A172 (cell line): ENCODE measurements at places on chromosomes 6 and 20.

DNA sequence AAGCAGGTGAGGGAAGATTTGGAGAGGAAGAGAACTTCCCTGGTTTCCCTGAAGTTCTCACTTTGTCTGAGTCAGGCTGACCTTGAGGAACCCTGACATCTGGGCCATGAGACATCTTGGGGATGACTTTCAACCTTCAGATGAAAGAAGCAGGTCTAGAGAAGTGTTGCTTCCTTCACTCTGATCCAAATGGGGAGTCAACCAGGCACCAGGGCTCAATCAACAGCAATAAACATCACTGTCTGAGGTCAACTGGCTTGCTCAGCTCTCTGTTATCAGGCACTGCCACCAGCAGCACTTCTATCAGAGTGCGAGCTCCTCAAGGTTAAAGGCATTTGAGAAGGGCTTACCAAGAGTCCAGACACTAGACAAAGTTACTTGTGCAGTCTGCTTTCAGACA lies 6.3 kb downstream of the ACOT8 start:
- no peak for DNase-seq

DNA sequence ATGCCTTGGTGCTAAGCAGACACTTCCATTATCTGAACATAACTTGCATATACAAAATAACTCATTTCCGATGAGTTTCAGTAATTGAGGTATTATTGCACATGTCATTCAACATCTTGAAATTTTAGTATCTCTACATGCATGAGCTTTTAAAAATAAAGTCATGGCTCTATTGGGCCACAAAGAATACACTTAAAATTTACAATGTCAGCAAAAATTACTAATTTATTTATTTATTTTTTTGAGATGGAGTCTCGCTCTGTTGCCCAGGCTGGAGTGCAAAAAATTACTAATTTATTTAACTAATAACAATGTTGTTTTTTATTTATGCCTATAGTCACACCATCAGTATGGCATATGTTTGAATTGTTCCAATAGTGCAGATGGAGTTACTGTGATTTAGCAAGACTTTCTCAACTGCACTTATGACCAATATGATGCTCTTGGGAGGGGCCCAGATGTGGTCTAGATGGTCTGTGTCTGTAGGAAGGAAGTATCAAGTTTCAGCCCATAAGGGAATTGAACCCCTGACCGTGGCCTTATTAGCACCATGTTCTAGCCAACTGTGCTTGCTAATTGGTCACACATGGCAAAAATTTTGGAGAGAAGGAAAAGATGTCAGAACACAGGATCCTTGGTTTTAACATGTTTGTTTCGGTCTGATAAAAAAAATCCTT lies 370.7 kb upstream of the TSHZ2 start:
- DNase-seq: no peak

- DNase-seq: no peak
These were observed 3.5 kb upstream of the SNAI1 start for GRCh38 chr20:49979030-49979832.

GRCh38 chr20:15895560-15896084 lies 677.6 kb downstream of the KIF16B start:
- DNase-seq: no peak

GRCh38 chr6:30730601-30731435 lies 10.7 kb downstream of the TUBB start:
- peak; percentile 59 for DNase-seq

GRCh38 chr20:61980647-61981583 lies 84.8 kb downstream of the TAF4 start:
- peak; percentile 17 for DNase-seq

- DNase-seq: no peak
These were observed 49.0 kb downstream of the SCAF8 start for GRCh38 chr6:154782193-154782592.

GRCh38 chr6:125013938-125014660 lies 51.9 kb downstream of the RNF217 start:
- peak; percentile 27 for DNase-seq

DNA sequence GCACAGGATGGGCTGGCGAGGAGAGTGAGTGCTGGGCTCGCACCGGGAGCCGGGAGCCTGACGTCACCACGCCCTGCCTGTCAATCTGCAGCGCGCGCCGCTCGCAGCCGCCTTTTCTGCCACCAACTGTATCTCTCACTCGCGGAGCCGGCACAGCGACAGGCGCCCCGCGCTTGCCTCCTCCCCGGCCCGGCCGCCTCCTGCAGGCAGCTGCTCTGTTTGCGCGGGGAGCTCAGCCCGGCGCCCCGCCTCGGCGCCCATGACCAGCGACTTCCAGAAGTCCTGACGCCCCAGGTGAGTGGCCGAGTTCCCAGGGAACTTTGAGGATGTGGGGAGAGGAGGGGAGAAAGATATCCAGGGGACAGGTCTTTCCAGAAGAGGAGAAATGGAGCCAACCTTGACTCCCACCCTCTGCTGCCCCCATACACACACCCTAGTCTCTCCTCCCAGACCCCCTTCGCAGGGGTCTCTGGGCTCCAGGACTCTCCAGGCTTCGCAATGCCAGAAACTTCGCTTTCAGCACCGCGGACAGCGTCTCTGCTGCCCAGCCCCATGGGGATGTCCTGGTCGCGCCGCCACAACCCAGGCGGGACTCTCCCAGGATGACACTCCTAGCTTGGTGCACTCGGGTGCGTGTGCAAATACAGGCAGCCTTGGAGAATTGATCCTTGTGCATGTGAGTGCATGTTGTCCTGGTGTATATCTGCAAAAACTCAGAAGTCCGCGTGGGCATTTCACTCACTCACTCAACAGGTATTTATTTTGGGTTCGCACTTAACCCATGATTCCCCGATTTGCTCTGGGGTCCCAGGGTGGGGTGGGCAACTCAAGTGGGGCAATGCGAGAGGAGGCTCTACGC lies at the start of gene GPR6:
Gene GPR6 (plus strand): TSS at position 138 of the 859 bp plus-strand sequence. CDS start 802 bp downstream, outside the sequence.
- peak; percentile 24 for DNase-seq

- peak; percentile 10 for DNase-seq
These were observed 8.4 kb downstream of the VARS2 start for GRCh38 chr6:30922447-30922852.

DNA sequence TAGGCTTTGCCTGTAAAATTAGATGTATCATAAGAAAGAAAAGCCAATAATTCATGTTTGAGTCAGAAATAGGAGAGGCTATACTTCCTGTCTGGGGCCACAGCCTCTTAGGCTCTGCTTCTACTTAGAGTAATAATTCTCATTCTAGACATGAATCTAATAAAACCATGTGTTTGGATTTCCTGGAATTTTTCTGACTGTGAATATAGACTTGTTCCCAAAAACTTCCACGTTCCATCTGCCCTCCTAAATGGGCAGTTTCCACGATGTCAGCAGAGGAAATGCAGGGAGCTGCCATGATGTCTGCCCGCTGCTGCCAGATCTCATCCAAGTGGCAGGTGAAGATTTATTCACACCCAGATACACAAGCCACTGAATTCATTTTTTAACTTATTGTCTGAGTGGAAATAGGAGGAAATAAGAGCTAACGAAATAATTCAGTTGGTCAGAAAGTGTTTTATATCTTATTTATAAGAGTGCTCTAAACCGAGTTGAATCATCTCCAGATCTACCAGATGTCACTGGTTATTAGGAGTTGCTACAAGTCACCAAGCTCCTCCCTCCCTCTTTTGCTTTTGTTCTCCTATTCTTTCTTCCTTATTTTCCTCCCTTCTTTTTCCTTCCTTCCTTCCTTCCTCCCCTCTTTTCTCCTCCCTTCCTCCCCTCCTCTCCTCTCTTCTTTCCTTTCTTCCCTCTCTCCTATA lies 69.3 kb downstream of the ALDH8A1 start:
- DNase-seq: peak; percentile 81

GRCh38 chr6:15400572-15401004 lies 154.7 kb downstream of the JARID2 start:
- no peak for DNase-seq

- peak; percentile 92 for DNase-seq
These were observed at the start of gene NCOA3 for GRCh38 chr20:47501482-47502270. TSS of gene NCOA3 (plus strand) at chr20:47501887. CDS start at chr20:47622248, 120,361 bp downstream.

GRCh38 chr6:36980876-36981619 lies 4.9 kb downstream of the MTCH1 start:
- no peak for DNase-seq

GRCh38 chr6:170006900-170007467 lies 255.6 kb downstream of the ERMARD start:
- no peak for DNase-seq

- DNase-seq: no peak
These were observed 27.9 kb downstream of the FAM83B start for GRCh38 chr6:54874349-54875048.

- DNase-seq: no peak
These were observed 174.7 kb downstream of the BMP7 start for GRCh38 chr20:57091748-57092111.

DNA sequence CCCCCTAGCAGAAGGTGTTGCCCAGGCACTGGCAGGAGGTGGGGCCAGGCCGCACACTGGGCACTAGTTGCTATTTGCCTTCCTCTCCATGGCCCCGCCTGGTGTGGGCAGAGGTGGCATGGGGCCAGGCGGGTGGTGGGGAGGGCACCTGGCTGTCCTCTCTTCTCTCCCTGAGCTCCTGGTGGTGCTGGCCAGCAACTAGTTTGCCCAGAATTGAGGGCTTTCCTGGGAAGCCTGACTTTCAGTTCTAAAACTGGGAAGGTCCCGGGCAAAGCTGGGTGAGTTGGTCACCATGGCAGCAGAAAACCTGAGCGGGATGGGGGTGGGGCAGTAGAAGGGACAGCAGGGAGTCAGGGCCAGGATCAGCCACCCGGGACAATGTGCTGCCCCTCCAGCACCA lies 48.2 kb downstream of the RBM38 start:
- DNase-seq: peak; percentile 66

DNA sequence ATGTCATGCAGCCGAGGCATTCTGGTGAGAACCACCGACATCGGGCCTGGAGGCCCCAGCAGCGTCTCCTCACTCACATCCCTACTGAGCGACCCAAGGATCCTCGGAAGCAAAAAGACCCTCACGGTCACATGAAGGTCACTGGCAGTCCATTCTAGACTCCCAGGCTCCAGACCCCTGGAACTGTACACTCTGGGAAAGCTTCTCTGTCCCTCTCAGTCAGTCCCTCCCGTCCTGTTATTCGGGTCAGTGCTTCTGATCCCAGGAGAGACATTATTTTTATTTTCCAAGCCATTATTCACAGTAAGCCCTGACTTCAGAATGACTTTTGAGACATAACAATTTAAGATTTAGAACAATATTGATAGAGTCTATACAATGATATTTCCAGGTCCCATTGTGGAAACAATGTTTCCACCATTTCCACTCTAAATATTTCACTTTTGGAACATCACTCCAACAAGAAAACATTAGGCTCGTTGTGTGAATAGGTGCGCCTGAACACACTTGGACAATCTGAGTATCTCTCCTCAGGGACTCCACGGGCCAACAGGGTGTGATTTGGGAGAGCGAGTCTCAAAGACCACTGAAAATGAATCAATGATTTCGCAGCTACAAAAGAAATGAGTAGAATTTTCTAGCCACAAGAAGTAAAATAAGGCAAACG lies 199.7 kb downstream of the SOD2 start:
- DNase-seq: no peak

- DNase-seq: no peak
These were observed 43.3 kb downstream of the FYN start for GRCh38 chr6:111829998-111830397.

- no peak for DNase-seq
These were observed 15.1 kb downstream of the HIVEP2 start for GRCh38 chr6:142929751-142930358.

GRCh38 chr6:85620308-85620707 lies 22.4 kb downstream of the SYNCRIP start:
- no peak for DNase-seq

- DNase-seq: no peak
These were observed 515.8 kb downstream of the PRKN start for GRCh38 chr6:162211777-162212176.

GRCh38 chr6:127148511-127148910 lies 30.0 kb downstream of the RSPO3 start:
- DNase-seq: no peak

- DNase-seq: no peak
These were observed 167.9 kb downstream of the HAO1 start for GRCh38 chr20:7772371-7772770.

GRCh38 chr6:16292432-16292831 lies 54.0 kb downstream of the GMPR start:
- no peak for DNase-seq

- DNase-seq: no peak
These were observed 626.5 kb upstream of the NRSN1 start for GRCh38 chr6:23499549-23499948.

DNA sequence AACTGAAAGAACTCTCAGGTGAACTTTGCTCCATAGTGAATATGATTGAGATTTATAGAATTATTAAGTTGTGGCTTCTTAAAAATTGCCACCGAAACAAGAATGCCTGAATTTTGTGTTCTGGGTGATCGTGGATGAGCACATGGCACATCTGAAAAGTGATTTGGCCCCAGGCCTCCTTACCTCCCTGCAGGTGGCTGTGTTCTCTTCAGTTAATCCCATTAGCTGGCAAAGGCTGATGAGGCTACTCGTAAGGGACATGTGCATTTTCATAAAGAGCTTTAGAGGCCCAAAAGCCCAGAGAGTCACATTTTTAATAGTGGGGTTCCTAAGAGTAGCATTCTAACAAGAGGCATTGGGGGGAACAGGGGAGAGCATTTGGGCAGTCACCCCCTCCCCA lies 22.6 kb downstream of the GNAS start:
- DNase-seq: no peak

DNA sequence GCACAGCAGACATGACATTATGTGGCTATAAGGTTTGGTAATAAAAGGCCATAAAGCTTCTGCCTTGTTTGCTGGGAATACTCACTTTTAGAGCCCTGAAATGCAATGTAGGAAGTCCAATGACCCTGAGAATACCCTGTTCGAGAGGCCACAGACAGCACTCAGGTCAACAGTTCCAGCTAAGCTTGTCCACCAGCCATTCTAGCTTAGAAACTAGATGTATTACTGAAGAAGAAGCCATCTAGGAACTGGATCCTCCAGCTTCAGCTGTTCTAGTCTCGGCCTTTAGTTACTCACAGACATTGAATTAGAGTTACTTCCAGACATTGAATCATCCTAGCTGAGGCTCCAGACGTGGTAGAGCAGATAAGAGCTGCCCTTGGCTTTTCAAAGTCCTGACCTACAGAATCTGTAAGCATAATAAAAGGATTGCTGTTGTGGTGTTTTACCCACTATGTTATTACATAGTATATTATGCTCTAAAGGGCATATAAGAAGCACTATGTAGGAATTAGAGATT lies 84.9 kb downstream of the MMS22L start:
- DNase-seq: no peak

- no peak for DNase-seq
These were observed 143.3 kb downstream of the UST start for GRCh38 chr6:148890096-148890495.

DNA sequence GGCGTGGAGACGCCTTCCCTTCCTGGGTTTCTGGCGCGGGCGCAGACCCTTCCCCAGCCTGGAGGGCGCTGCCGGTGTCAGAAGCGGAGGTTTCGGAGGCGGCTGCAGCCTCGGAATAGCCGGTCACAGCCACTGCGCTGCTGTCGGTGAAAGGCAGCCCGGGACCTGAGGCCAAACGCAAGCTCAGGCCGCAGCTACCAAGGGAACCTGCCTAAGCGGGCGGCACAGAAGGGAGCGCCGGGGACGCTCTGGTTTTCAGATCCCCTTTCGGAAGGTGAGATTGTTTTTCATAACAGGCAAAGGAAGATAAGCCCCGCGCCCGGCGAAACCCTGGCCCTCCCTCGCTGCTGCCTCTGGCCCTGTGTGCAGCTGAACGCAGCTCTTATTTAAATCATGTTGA lies 116.5 kb downstream of the FAM120B start:
- DNase-seq: no peak

- no peak for DNase-seq
These were observed 132.9 kb upstream of the NUP153 start for GRCh38 chr6:17839513-17840223.

- peak; percentile 25 for DNase-seq
These were observed 31.9 kb upstream of the PRELID3B start for GRCh38 chr20:59074456-59074855.

- no peak for DNase-seq
These were observed 95.8 kb downstream of the RPP40 start for GRCh38 chr6:4908062-4908461.
